ENCODE measurements at places on chromosomes 6 and 20.
A peak's percentile ranks its signal among the peaks of the same experiment; 100 is the strongest.

DNA sequence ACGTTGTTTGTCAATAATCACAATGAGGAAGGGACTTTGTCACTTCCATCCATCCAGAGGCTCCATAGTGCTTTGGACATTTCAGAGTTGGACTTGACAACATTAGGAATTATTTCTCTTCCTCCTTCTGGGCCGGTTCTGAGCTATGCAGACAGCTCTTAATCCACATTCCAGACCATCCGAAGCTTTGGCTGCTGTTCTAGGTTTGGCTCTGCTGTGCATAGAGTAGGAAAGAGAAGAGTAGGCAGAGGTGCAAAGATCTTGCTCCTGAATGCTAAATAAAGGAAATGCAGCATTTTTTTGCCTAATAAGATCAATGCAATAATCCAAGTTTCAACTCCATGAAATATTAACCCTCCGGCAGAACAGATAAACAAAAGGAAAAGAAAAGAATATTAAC lies 251.8 kb upstream of the PRND start:
- DNase-seq: no peak

DNA sequence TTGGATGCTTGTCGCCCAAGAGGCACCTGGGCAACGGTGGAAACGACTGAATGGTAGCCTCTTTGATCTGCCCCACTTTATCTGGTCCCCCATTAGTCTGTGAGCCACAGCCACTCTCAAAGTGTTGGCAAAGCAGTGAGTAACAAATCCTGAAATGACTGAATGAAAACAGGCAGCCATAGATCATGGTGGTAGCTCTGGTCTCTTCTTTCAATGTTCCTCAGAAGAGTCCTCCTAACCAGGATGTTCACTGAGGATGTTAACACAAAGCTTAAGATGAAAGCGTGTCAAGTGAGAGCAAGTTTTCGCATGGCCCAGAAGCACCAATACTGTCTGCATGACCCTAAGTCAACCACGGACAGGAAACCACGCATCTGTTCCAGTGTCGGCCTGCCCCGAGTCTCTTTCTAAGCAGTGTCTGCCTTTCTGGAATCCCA lies 107.3 kb downstream of the IRF4 start:
- DNase-seq: no peak

GRCh38 chr6:137277971-137278637 lies 58.9 kb upstream of the IFNGR1 start:
- peak; percentile 23 for DNase-seq

DNA sequence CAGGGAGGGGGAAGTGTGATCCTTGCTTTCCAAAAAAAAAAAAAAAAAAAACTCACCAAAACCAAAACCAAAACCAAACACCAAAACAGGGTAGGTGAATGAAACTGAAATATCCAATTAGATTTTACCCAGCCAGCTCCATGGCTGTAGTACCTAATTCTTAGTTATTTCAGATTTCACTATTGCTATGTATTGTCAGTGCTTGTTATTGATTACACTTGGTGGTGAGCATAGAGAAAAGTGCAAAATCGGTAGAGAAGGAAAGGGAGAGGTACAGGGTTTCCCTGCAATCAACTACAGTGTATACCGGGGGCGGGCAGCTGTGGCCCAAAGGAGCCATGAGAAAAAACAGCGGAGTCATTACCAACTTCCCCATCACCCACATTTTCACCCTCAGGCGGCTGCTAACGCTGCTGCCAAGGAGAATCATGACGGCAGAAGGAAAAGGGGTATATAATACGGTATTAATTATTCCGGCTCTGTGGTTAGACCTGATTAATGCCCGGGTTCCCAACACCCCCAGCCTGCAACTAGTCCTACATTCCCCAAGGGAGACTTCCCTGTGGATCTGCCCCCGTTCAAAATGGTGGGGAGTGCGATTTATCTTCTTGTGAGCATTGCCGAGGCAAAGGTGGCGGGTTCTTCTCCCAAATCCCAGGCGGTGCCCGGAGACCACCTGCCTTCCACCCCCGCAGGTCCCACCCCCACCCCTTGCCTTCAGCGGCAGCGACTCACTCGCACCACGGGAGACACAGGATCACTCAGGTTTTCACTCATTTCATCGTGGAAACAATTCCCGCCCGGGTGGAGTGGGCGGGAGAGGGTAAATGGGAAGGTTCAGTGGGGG lies at the start of gene C6orf62:
Gene C6orf62 (minus strand): TSS at position 30 of the 847 bp plus-strand sequence. CDS start 486 bp downstream, outside the sequence.
- DNase-seq: peak; percentile 6

DNA sequence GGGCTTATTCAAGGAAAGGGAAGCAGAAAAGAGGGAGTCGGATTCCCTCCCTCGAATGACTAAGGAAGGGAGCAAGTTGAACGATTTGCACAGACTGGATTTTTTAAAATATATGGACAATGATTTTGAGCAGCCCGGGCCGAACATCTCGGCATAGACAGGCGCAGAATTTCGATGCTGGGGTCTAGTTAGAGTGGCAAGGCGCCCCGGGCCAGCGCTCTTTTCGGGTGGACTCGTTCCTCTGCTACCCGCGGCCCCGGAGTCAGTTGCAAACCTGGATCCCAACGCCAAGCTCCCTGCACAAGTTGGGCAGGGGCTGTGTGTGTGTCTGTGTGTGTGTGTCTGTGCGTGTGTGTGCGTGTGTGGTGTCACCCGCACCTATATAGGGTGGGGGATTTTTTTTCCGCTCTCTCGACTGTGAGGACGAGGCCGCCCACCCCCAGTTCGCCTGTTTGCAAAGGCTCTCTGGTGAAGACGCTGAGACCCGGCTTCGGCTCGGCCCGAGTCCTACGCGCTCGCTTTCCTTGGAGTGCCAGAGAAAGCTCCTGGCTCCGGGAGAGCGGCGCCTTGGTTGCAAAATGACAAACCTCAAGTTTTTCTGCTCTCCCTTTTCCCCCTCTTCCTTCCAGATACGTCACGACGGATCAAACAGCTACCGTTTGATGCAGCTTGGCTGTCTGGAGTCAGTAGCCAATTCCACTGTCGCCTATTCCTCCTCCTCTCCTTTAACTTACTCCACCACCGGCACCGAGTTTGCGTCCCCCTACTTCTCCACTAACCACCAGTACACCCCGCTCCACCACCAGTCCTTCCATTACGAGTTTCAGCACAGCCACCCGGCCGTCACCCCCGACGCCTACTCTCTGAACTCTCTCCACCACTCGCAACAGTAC lies 1.4 kb downstream of the TFAP2D start:
- no peak for DNase-seq

DNA sequence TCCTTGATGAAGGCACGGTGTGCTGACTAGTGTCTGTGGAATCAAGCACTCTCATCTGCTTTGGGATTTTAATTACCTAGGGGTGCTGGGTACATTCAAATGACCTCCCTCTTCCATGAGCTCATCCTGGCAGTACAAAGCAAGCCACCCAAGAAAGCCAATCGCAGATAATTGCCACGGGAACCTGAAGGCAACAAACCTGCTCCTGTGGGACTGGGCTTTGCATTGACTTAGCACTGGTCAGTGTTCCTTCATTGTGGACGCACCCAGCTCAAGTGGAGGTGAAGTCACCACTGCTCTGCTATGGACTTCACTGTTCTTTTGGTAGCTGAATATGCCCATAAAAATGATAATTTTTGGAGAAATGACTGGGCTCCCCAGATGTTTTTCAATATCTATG lies 261.6 kb upstream of the FERMT1 start:
- DNase-seq: no peak

GRCh38 chr6:93017213-93017612 lies 402.1 kb downstream of the EPHA7 start:
- DNase-seq: no peak

DNA sequence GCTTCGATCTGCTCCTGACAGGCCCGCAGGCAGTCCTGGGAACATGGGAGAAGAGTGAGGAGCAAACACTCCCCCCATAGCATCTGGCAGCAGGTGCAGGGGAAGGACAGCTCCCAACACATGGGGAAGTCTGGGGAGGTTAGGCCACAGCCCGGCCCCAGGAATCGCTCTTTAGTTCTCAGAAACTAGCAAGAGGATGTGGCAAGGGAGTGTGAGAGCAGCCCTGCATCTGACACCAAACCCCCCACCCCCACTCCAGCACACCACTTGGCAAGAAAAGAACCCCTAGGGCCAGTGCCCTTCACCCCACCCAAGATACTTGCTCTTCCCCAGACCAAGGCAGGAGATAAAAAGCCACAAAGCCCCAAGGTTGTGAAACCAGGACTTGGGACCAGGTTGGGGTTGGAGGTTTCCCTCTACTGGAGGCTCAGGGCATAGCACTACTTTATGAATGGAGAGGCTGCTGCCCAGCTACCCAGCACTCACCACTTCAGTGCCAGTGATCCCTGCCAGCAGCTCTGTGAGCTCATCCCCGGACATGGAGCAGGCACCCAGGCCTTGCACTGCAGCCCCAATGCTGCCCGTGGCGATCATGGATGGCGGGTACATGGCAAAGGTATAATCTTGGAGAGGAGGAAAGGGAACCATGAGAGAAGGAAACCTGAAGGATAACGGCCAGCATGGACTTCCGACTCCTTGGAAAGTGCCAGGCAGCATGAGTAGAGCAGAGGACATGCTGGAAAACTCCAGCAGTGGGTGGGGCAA lies 5.4 kb downstream of the CCND3 start:
- DNase-seq: peak; percentile 70

DNA sequence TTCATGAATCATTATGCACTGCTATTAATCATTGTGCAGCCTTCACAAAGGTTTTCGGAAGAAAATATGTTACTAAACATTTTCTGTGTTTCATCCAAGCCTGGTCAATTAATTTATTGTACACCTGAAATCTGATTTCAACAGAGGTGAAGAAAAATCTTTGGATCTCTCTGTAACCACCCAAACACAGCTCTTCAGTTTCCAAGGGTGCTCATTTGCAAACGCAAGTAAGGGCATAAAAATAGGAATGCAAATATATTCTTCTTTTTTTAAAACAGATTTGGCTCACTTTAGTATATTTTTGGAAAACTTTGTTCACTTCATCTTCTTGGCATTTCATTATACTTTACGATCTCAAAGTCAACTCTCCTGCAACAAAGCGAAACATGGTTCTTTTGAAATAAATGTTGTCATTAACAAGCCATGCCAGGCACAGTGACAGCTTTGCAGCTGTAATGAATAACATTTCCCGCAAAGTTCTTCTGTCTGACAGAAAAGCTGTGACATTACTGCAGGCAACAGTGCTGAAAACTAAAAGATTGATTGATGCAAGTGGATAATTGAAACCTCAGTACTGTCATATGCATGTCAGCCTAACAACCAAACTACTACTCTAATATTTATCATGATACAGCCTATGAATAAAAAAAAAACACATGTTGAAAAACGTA lies 348.3 kb downstream of the FRK start:
- no peak for DNase-seq

- DNase-seq: peak; percentile 59
Observed at GRCh38 chr20:16761305-16761829, 13.2 kb downstream of the OTOR start.

GRCh38 chr20:9395971-9396370 lies 118.4 kb upstream of the LAMP5 start:
- DNase-seq: no peak

- no peak for DNase-seq
Observed at GRCh38 chr6:136445063-136445462, 105.2 kb downstream of the MAP7 start.

DNA sequence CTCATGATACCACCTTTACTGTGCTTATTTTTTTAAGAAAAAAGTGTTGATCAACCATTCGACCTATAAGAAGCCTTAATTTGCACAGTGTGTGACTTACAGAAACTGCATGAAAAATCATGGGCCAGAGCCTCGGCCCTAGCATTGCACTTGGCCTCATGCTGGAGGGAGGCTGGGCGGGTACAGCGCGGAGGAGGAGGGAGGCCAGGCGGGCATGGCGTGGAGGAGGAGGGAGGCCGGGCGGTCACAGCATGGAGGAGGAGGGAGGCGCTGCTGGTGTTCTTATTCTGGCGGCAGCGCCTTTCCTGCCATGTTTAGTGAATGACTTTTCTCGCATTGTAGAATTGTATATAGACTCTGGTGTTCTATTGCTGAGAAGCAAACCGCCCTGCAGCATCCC lies 15.6 kb upstream of the SLC22A1 start:
- no peak for DNase-seq

GRCh38 chr6:24740861-24741260 lies 21.9 kb upstream of the C6orf62 start:
- DNase-seq: no peak

GRCh38 chr6:137363805-137364138 lies 130.4 kb downstream of the OLIG3 start:
- no peak for DNase-seq

DNA sequence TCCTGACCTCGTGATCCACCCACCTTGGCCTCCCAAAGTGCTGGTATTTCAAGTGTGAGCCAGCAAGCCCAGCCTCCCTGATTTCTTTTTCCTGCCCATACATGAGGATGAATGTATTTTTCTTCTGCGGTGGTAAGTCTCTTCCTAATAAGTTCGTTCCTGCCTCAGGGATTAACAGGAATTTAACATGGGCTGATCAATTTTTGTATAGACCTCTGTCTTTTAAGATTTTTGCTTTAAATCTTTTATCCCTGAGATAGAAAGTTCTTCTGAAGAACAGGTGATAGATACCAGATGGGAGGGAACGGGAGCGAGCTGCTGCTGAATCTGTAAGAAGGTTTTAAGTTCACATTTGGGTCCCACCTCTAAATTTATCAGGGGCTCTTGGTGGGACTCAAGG lies 7.0 kb upstream of the ZNFX1 start:
- no peak for DNase-seq

GRCh38 chr6:31588871-31589650 lies 3.0 kb downstream of the LST1 start:
- no peak for DNase-seq

GRCh38 chr6:154605178-154605881 lies 94.8 kb upstream of the CNKSR3 start:
- DNase-seq: no peak

DNA sequence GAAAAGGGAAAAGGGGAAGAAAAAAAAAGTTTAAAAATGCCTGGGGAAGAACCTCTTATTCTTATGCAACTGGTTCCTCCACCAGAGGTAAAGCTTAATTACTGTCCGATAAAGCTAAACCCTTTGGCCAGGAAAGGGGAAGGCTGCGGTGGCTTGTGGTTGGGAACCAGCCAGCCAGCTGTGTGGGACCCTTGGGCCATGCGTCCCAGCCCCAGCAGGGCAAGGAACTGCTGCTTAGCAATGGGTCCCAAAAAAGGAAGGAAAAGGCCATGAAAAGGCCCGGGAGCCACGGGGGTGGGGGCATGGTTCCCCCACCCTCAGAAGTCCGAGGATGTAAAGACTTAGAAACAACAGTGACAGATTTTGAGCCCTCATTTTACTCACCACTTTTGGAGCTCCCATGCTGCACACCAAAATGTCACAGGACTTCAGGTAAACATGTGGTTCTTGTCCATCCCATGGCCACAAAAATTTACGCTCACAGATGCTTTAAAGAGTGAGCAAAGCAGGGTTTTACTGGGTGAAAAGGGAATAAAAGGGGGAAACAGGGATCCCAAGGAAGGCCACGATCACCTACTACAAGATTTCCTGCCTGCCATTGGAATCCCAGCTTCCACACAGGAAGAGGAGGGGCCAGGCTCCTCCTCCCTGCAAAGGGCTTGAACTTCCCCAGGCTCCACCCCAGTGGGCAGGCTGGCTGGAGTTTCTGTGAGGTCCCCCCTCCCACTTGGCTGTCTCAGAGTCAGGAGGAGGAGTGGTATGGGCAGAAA lies 1234.7 kb upstream of the GJE1 start:
- DNase-seq: no peak

- no peak for DNase-seq
Observed at GRCh38 chr6:106782536-106783285, 153.3 kb downstream of the QRSL1 start.

All from neuronal stem cell (in vitro differentiated cells).